HepG2 (cell line): ENCODE measurements at places on chromosomes 5 and 9. TPM values are rescaled to one million over a fixed set of nuclear protein-coding genes. Genes with fewer than 3 reads are reported as not detected.

- H3K36me3 ChIP-seq, result no peaks in the 10 kb centered on the region
- H3K4me1 ChIP-seq, result peaks cover 20% of the 10 kb centered on the region
- H3K4me3 ChIP-seq, result no peak overlapping the region
- no peak for DNase-seq
- H3K27ac ChIP-seq, result no peak overlapping the region
These were observed 165.9 kb upstream of the SMIM23 start for GRCh38 chr5:171619744-171620143.

IGFBPL1 gene
- total RNA-seq, result 0.24 and 0.44 TPM in 2 replicates

GLDC gene
- 51.0 and 115 TPM in 2 replicates for total RNA-seq

- no peak for DNase-seq
- no peak overlapping the region for H3K4me3 ChIP-seq
- no peaks in the 10 kb centered on the region for H3K27me3 ChIP-seq
- no peak overlapping the region for H3K27ac ChIP-seq
These were observed 8.7 kb downstream of the NACC2 start for GRCh38 chr9:136086213-136086881.
